ENCODE measurements at places on chromosomes 6 and 20.

GRCh38 chr6:37922563-37922962, 103.0 kb downstream of the ZFAND3 start:
- no peak for DNase-seq

GRCh38 chr20:63736893-63737694, 630 bp downstream of the LIME1 start:
- no peak for DNase-seq

DNA sequence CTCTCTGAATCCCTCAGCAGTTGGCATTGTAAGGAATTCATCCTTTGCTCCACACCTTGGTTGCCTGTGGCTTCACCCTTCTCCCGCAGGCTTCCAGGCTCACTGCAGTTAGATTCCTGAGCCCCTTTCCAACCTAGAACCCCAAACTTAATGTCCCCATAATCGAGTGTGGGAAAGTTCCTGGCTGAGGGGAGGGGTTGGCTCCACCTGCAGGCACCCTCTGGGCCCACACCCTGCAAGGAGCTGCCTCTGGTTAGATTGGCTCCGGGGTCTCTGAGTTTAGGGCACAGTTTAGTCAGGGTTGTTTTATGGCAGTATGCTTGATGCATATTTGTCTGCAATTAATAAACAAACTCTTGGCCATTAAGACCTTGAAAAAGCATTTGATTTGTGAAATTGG, 63.4 kb downstream of the MTHFD1L start:
- DNase-seq: no peak

DNA sequence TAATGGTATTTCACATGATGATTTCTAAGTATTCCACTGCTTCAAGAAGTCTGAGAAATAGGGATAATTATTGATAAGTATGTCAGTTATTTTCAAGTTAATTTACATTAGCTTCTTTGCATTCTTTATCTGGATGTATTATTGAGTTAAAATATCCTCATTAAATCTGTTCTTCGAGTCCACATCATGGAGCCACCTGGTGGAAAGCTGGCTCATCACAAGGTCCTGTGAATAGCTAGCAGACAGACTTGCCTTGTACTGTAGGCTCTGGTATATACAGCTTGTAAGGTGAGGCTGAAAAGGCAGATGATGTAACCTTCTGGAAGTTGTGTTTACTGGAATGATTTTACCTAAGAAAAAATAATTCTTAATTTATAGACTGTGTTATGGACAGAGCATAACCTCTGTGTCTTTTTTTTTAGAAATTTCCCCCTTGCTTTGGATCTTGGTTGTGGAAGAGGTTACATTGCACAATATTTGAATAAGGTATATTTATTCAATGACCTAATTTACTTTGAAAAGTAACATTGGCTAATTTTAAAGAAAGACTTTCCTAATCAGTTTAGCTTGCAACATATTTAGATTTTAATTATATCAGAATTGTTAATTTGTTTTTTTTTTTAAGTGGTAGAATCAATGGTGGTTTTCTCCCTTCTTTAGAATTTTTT, 3.5 kb downstream of the NDUFAF5 start:
- DNase-seq: no peak

DNA sequence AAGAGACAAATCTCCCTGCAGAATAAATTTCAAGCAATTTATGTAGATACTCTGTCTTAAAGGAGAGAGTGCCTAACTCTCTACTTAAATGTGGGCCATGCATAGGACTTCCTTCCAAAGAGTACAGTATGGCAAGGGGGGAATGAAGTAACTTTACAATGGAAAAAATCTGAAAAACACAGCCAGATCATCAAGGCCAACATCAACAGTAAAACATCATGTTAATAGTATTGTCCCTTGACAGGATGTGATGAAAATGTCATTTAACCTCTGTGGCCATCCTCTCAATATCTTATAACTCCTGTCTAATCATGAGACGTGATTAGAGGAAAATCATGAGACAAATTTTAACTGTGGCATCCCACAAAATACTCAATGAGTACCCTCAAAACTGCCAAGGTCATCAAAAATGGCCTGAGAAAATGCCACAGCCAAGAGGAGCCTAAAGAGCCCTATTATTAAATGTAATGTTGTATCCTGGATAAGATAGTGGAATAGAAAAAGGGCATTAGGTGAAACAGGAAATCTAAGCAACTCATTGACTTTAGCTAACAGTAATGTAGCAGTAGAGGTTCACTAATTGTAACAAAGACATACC, 47.5 kb downstream of the CNBD2 start:
- DNase-seq: no peak

DNA sequence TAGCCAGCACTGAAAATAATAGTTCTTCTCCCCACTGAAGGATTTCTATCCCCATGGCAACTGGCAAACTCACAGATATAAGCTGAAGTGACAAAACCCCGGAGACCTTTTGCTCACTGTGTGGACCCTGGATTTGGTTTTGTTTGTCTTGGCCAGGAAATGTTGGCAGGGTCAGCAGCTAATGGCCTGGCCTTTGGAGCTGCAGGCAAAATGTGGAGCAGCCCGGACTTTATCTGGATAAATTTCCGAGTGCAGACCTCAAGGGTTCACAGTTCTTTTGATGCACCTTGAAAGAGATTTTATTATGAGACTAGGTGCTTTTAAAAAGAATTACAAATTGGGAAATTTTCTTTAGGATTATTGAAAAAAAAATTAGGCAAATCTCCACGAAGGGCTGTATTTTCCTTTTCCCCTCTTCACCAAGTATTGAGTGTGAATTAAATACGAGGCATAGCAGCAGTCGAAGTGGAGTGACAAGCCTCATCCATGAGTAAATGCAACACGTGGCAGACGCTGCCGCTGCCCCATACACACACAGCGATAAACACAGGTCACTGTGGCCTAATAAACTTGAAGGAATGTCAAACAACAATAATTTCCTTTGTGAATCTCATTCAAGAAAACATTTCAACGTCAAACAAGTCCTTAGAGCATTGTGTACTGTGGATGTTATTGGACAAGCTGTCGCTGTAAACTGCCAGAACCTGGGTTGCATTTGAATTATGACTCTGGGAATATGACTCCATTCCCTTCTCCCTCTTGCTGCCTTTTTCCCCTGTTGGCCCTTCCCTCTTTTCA, 35.1 kb upstream of the CCN6 start:
- DNase-seq: no peak

DNA sequence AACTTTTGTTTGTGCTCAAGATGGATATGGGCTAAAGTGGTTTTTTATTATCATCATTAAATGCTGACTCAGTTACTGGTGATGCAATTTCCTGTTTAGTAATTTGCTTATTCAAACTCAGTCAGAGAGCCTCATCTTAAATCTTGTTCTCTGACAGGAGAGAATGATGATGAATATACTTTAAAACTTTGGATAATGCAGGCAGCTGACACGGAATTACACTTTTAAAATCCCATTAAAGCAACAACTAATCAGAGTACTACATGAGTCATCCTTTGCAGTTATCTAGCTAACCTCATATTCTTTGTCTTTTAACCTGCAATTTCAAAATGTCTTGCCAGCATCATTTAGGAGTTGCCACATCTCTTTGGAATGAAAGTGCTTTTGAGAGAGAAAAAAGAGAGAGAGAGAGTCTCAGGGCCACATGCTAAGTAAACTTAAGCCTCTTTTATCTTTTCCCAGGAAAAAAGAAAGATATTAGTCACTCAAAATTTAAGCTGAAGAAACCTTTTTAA, 9.2 kb upstream of the C6orf141 start:
- DNase-seq: no peak

All from stimulated activated CD8-positive, alpha-beta memory T cell treated with anti-CD3 and anti-CD28 coated beads, Interleukin-4, amount 100 ng/mL, for 1 hour (primary cell).